ENCODE measurements at places on chromosomes 11 and 22. TPM values are rescaled to one million over a fixed set of nuclear protein-coding genes. Genes with fewer than 3 reads are reported as not detected.
A peak's percentile ranks its signal among the peaks of the same experiment; 100 is the strongest.

PGGHG gene
- total RNA-seq: 88.7 TPM

RFPL3 gene
- total RNA-seq: not detected

DNA sequence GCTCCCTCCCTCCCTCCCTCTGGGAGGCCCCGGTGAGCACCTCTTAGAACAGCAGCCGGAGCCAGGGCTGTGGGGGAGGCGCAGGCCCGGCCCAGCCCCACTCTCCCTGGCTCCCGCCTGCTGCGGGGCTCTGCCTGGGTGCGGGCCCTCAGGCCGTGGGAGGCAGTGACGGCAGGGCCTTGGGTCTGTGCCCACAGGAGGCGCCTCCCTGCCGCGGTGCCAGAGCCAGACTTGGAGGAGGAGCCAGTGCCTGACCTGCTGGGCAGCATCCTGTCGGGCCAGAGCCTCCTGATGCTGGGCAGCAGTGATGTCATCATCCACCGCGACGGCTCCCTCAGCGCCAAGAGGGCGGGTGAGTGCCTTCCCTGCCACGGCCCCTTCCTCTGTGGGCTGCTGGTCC, 9.5 kb downstream of the IRF7 start:
- DNase-seq: peak; percentile 76

DNA sequence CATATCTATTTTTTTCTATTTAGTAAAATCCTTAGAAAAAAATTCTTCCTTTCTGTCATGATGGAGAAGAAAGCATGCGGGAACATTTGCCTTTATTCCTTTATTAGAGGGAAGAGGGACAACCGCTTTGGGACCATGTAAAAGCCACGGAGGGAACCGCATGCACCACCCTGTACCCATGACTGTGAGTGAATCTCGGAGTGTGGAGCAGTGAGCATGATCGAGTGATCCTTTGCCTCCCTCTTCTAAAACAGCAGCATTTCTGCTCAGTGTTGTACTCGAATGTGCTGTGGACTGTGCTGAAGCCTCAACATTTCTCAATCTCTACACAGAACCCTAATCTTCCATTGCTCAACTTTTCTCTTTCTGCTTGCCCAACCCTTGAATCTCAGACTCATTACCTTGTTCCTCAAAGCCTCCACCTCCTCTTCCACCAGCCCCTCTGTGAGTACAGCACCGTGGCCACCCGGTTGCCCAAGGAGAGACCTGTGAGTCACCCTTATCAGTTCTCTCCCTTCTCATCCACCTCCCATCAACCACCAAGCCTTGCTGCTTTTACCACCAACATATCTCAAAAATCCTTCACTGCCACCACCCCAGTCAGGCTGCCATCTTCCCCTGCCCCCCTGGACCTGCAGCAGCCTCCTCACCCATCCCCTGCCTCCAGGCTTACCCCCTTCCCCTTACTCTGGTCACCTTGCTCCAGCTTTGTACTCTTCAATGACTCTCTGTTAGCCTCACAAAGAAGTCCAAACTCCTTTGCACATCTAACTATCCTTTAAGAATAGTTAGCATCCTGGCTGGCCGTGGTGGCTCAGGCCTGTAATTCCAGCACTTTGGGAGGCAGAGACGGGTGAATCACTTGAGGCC, 103.1 kb downstream of the NAT10 start:
- peak; percentile 69 for DNase-seq

GRCh38 chr11:122632181-122632824, 23.2 kb upstream of the UBASH3B start:
- no peak for DNase-seq

RAPSN gene
- total RNA-seq: not detected
